ENCODE measurements at places on chromosomes 5 and 9.
A peak's percentile ranks its signal among the peaks of the same experiment; 100 is the strongest.

GRCh38 chr5:130520211-130520610 is 615.9 kb downstream of the CHSY3 start:
- no peak for DNase-seq

GRCh38 chr5:58040846-58041245 is 419.0 kb downstream of the PLK2 start:
- no peak for DNase-seq

- no peak for DNase-seq
These were observed 51.2 kb downstream of the TARS1 start for GRCh38 chr5:33491941-33492340.

DNA sequence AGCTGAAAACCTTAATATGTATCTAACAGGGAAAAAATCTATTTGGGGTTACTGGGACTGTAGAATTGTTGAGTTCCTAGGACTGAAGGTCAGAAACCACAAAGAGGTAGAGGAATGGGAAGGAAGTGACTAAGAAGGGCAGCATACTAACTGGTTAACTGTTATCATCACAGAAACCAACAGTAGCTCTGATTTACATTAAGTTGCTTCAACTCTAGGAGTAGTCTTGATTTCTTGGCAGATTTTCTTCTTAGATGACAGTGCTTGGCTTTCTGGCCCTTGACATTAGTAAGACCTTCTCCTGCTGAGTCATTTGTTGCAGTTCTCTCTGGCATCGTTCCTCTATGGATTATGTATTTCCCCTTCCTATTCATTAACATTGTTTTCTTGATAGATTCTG is 116.1 kb upstream of the RASA1 start:
- DNase-seq, result no peak

DNA sequence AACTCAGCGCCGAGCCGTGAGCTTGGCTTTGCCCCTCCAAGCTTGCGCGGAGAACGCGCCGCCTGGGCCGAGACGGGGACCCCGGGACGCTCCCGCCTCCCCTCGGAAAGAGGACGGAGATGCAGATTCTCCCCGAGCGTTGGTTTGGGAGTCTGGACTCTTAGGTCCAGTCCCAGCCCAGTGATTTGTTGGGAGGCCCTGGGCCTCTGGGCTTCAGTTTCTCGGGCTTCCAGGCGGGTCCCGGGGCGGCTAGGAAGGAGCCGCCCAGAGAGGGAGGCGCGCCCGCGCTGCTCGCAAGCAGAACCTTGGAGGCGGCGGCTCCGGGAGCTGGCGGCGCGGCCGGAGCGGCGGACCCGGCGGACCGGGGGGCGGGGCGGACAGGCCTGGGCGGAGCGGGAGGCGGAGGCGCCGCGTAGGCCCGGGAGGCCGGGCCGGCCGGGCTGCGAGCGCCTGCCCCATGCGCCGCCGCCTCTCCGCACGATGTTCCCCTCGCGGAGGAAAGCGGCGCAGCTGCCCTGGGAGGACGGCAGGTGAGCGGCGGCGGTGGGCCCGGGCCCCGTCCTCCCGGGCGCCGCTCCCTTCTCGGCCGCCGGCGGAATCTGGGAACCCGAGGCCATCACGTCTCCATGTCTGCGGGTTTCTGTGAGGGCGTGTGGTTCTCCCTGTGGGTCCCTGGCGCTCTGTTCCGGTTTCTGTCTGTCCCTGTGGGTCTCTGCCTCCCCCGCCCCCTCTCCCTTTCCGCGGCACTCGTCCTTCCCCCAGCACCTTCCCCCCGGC is at the start of gene B4GALT7:
TSS of gene B4GALT7 (plus strand) at position 402 of the 777 bp plus-strand sequence. CDS start at position 481, 79 bp downstream.
- DNase-seq, result peak; percentile 76

- no peak for DNase-seq
These were observed 789 bp downstream of the ACER2 start for GRCh38 chr9:19409401-19410194.

GRCh38 chr9:131274674-131275331 is 1.5 kb downstream of the FAM78A start:
- DNase-seq, result no peak

DNA sequence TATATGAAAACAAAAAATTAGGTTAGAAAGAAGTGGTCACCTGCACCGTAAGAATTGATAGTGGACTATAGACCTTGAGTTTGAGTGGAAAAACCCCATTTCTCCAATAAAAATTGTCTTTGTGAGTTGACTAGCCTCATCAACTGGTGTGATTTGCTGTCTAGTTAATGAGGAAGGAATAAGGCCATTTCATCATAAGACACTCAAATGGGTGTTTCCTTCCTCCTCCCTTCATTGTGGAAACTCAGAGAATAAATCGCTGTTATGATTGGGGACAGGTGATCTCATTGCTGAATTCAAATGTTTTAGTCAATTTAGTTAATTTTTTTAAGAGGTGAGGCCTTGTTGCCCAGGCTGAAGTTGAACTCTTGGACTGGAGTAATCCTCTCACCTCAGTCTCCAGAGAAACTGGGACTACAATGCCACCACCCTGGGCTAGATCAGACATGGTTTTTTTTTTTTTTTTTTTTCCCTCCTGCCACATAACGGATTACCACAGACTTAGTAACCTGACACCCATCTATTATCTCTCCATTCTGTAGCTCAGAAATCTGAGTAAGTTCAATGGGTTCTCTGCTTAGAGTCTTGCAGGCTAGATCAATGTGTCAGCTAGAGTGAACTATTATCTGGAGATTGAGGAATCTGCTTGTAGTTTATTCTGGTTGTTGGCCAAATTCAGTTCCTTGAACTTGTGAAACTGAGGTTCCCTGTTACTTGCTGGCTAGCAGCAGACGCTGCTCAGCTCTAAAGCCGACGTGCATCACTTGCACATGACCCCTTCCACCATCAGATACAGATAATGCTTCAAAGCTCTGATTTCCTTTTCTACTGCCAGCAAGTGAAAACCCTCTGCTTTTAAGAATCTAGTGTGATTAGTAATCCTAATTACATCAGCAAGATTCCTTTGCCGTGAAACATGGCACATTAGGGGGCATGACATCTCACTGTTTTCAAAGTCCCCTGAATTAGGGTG is 663.8 kb upstream of the CDH9 start:
- DNase-seq, result no peak

DNA sequence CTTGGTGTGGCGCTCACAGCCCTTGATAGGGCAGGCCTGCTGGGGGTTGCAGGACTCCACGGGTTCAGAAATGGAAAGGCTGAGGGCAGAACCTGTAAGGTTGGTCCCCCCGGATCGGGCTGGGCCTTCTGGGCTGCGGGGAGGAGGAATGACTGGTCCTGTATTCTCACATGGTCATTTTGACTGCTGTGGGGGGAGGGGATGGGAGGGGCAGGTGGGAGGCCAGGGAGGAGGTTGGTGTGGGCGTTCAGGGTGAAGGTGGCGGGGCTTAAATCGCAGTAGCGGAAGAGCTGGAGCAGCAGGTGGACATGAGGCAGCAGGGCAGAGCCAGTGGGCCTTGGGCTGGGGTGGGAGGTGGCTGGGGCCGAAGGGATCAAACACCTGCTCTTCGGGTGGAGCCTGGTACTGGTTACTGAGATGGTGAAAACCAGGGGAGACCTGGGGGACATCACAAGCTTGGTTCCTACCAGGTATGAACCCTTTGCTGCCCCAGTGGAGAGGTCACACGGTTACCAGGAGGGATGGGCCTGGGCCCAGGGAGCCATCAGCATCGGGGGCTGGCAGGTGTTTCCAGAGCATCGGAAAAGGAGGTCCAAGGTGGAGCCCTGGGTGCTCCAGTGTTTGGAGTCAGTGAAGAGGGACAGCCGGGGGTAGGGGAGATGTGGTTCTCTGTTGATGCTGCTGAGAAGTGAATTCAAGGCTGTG is 1.8 kb downstream of the MRPS2 start:
- DNase-seq, result no peak

GRCh38 chr5:8366266-8366665 is 497.3 kb downstream of the MTRR start:
- DNase-seq, result no peak

DNA sequence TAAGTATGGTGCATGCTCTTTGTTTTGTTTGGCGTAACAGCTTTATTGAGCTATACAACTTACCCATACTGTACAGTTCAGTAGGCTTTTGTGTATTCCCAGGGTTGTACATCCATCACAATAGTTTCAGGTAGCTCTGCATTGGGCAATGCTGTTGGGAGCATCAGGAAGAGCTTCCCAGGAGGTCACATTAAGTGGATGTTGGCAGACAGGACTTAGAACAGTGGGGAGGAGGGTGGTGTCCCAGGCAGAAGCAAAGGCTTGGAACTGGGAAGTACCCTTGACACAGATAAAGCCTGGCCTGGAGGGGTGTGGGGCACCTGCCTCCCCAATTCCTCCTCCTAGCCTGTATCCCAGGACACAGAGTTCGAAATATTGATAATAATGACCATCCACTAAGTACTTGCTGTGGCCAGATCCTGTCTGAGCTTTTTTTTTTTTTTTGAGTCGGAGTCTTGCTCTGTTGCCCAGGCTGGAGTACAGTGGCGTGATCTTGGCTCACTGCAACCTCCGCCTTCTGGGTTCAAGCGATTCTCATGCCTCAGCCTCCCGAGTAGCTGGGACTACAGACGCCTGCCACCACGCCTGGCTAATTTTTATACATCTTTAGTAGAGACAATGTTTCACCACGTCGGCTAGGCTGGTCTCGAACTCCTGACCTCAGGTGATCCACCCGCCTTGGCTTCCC is 1.3 kb downstream of the BBLN start:
- no peak for DNase-seq

- DNase-seq, result no peak
These were observed 146.8 kb upstream of the DAPK1 start for GRCh38 chr9:87350915-87351314.

DNA sequence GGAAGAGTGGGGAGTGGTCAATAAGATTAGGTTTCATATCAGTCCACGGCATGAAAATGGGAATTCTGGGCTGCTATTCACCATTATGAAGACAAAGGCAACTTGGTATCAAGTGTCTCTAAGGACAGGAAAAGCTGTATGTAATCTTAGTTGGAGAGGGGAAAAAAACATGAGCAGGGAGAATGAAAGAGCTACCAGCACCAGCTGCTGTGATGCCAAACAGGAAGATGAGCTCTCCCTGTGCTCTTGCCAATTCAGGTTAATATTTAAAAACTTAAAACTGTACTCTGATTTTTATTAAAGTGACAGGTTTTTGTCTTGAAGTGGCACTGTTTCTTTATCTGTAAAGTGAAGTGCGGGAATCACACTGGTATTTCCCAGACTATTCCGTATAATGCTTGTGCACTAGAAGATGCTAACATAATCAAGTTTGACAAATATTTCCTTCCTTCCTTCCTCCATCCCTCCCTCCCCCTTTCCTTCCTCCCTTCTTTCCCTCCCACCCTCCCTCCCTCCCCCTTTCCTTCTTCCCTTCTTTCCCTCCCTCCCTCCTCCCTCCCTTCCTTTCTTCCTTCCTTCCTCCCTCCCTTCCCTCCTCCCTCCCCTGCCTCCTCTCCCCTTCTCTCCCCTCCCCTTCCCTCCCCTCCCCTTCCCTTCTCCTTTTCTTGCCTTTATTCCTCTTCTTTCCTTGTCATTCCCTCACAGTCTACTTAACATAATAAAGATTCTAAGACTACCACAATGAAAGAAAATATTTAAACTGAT is 1383.0 kb upstream of the C9orf72 start:
- no peak for DNase-seq

GRCh38 chr9:93958819-93959682 is 3.9 kb upstream of the BARX1 start:
- no peak for DNase-seq

- no peak for DNase-seq
These were observed 5.2 kb downstream of the PPP2R2B start for GRCh38 chr5:146873186-146873917.

- DNase-seq, result no peak
These were observed 170.5 kb downstream of the DMRTA1 start for GRCh38 chr9:22617156-22617555.

DNA sequence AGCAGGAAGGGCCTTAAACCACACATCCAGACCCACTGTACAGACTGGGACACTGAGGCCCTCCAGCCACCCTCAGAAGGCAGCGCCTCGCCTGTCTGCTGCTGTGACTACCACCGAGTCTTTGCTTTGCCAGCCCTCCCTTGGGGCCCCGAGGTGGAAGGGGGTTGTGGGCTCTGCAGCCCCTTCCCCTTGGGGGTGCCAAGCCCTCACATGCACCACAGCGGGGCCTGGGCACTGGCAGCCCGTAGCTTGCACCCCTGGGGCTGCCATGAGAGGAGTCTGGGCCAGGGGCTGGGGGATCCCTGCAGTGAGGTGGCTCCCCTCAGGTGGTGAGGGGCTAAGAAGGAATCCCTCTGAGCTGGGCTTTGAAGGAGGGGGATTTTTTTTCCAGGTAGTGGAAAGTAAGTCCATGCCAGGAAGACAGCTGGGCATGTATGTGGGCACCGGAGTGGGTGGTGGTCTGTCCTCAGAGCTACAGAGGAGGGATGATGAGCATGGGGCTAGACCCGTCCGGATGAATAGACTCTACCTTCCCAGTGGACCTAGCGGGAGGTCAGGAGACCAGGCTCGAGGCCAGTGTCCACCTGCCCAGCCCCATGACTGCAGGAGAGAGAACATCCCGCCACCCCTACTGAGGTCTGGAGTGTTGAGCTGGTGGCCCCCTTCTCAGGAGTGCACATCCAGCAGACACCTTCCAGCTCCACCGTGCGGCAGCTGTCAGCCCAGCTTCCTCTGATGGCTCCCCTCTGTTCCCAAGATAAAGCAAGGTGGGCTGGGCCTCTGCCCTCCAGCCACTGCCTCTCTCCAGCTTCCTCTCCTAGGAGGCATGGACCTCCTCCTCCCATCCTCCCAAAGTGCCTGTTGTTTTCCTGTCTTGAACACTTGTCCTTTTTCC is 15.9 kb downstream of the FLT4 start:
- no peak for DNase-seq

DNA sequence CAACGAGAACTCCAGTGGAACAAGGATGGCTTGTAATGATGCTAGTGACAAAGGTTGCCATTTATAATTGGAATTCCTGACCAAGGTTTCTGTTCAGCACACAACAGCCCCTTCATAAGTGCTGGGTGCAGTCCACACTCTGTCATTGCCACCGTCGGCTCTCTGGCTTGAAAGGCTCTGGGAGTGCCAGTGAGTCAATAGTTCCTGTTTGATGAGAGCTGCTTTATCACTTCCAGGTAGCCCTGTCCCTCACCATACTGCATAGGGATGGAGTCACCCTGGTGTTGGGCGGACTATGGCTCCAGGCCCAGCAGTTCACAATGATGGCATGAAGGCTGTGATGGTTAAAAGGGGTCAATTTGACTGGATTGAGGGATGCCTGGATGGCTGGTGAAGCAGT is 34.6 kb upstream of the SEMA4D start:
- DNase-seq, result no peak

- DNase-seq, result peak; percentile 31
These were observed 1.8 kb downstream of the EGR1 start for GRCh38 chr5:138466900-138467710.

DNA sequence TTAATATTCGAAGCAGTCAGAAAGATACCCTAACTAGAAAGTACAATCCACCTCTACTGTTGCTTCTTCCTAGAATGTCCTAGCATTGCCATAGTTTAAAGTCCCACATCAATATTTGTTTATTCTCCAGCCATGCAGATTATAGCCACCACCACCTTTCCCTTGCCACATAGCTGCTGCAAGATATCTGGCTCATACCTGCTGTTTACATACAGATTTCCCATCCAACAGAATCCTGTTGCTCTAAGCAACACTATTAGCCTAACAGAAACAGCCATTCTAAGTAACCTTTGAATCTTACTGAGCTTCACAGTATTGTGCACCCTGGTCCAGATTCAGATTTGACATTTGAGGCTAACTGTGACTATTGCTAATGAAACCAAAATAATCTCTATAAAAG is 45.6 kb downstream of the GNAQ start:
- DNase-seq, result no peak

- DNase-seq, result no peak
These were observed 83.5 kb downstream of the HTR1A start for GRCh38 chr5:63878788-63879187.

Measured in stimulated activated CD8-positive, alpha-beta memory T cell treated with anti-CD3 and anti-CD28 coated beads, Interleukin-2, amount 100 ng/mL, for 1 hour (primary cell).